Chondrocyte (in vitro differentiated cells): ENCODE measurements at places on chromosomes 12 and 14. TPM values are rescaled to one million over a fixed set of nuclear protein-coding genes. Genes with fewer than 3 reads are reported as not detected.

Gene CDK4
- 136 to 140 TPM (median 139 TPM) in 3 replicates for total RNA-seq

GRCh38 chr12:8609061-8609570, 3.5 kb downstream of the AICDA start:
- peaks cover 15% of the 10 kb centered on the region for H3K4me1 ChIP-seq
- no peak for DNase-seq
- H3K4me3 ChIP-seq = no peak overlapping the region

- H3K4me3 ChIP-seq = no peak overlapping the region
- H3K27me3 ChIP-seq = no peaks in the 10 kb centered on the region
- DNase-seq = no peak
- H3K4me1 ChIP-seq = peaks cover 7% of the 10 kb centered on the region
- H3K27ac ChIP-seq = no peak overlapping the region
- H3K36me3 ChIP-seq = no peaks in the 10 kb centered on the region
These were observed 21.3 kb upstream of the FAM234B start for GRCh38 chr12:13022851-13023271.

Gene CLEC4D
- not detected in 3 replicates for total RNA-seq

Gene CHPT1
- 32.1 to 36.3 TPM (median 34.1 TPM) in 3 replicates for total RNA-seq

Gene PTGDR
- total RNA-seq = 0.07 TPM in 1 of 3 replicates, not detected in the others
